Right cardiac atrium (tissue), 5 donors: ENCODE measurements at places on chromosomes 12 and 14. TPM values are rescaled to one million over a fixed set of nuclear protein-coding genes. Genes with fewer than 3 reads are reported as not detected.

GRCh38 chr12:62635649-62636048, 169.0 kb downstream of the MON2 start:
- no peak for DNase-seq

Gene PAPLN
- 8.4 TPM for total RNA-seq

Gene GALNT16
- 34.5 TPM for total RNA-seq

Gene PMCH
- total RNA-seq = not detected

Gene TAOK3
- 25.7 TPM for total RNA-seq

- peak; percentile 43 for DNase-seq
Measured at GRCh38 chr12:132475304-132476037, 14.5 kb upstream of the FBRSL1 start.

GRCh38 chr12:20474443-20474842, 106.1 kb downstream of the PDE3A start:
- no peak for DNase-seq

- no peak for DNase-seq
Measured at GRCh38 chr14:72675126-72675525, 218.8 kb downstream of the DPF3 start.

DNA sequence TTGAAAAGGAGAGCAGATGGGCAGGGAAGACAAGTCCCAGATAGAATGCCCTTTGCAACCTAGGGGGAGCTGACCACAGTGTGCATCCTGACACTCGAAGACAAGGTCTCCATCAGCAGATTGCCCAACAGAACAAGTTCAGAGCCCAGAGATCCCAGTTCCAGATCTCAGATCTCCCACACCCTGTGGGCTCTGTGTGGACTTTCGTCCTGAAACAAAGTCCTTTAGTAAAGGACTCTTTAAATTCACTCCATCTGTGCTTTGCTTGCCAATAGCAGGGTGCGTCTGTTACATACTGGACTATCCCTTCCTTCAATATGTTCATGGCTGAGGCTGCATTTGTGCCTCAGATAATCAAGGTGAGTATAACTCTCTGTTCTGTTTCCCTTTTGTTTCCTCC, 8.7 kb upstream of the C1RL start:
- DNase-seq = no peak

DNA sequence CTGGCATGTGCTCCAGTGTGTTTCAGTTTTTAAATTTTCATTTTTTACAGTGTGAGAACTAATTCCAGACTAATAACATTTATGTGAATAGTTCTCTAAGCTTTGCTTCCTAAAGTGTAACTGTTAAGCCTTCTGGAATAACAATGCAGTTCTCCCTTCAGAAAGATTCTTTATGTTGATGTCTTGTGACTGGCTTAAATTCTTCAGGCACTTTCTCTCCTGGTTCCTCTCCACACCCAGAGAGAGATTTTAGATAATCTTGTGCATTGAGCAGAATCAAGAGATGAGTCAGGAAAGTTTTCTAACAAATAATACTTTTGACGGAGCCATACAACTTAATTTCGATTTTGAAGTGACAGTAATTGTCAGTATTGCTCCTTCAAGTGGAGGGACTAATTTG, 118.5 kb downstream of the RAD51B start:
- no peak for DNase-seq

Gene SBNO1
- 28.7 TPM for total RNA-seq

DNA sequence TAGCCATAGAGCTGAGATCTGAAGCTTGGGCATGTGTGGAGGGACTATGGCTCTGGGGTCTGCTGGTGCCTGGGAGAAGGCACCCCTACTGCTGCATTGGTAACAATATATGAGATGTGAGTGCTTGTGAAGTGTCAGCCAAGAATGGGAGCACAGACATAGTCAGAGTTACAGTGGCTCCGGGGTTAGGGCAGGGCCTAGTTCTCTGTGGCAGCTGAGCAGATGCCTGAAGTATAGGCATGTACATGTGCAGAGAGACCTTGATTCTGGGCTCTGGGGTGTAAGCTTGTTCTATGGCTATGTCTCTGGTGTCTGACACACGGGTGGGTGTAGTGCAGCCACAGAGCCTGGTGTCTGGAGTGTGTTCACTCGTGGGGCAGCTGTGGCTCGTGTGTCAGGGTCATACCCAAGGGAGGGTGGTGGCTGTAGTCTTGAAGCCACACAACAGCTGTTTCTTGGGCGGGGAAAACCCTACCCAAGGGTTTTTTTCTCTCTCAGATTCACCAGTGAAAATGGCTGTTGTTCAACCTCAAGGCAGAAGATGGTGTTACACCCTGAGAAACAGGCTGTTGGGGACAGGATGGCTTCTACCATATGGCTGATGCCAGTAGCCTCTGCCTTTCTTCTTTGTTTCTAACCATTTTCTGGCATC, 11.9 kb upstream of the TCL1A start:
- no peak for DNase-seq

DNA sequence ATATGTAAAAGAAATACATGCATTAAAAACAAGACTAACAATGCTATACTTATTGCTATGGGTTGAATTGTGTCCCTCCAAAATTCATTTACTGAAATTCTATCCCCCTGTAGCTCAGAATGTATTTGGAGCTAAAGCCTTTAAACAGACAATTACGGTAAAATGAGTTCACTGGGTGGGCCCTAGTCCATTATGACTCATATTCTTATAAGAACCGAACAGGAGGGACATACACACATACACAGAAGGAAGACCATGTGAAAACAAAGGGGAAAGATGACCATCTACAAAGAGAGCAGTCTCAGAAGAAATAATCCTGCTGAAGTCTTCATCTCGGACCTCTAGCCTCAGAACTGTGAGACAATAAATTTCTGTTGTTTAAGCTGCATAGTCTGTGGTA, 77.1 kb upstream of the ANKS1B start:
- no peak for DNase-seq

DNA sequence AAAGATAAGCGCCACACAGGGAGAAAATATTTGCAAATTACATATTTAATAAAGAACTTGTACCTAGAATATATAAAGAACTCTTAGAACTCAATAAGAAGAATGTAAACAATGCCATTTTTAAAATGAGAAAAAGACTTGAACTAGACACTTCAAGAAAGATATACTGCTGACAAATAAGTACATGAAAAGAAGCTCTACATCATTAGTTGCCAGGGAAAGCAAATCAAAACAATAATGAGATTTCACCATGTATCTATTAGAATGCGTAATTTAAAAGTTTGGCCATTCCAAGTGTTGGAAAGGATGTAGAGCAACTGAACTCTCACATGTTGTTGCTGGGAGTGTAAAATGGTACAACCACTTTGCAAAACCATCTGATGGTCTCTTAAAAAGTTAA, 6.9 kb upstream of the CLEC4E start:
- DNase-seq = no peak

GRCh38 chr14:104678346-104678745, 11.1 kb upstream of the INF2 start:
- DNase-seq = peak; percentile 70

DNA sequence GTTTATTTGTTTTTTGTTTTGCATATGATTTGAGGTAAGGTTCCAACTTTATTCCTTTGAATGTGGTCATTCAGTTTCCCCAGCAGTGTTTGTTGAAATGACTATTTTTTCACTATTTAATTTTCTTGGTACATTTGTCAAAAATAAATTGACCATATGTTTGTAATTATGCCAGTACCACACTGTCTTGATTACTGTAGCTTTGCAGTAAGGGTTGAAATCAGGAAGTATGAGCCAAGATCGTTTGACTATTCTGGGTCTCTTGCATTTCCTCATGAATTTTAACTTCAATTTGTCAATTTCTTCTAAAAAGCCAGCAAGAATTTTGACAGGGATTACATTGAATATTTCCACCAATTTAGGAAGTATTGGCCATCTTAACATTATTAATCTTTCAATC, 199.3 kb upstream of the PPFIA2 start:
- DNase-seq = no peak

DNA sequence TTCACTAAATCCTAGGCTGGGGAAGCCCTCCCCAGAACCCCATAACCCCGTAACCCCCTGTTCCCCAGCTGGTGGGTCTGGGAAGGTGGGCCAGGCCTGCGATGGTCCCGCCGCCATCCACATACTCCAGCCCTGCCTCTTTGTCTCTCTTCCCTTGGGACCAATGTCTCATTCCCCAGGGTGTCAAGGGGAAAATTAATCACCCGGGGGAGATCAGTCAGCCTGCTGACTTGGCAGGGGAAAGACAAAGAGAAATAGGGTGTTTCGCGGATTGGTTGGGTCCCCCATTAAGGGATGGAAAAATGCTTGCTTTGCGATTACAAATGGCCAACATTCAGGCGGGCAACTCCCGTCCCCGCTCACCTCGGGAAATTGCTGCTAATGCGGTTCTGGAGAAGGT, 60.6 kb upstream of the LHX5 start:
- DNase-seq = no peak

DNA sequence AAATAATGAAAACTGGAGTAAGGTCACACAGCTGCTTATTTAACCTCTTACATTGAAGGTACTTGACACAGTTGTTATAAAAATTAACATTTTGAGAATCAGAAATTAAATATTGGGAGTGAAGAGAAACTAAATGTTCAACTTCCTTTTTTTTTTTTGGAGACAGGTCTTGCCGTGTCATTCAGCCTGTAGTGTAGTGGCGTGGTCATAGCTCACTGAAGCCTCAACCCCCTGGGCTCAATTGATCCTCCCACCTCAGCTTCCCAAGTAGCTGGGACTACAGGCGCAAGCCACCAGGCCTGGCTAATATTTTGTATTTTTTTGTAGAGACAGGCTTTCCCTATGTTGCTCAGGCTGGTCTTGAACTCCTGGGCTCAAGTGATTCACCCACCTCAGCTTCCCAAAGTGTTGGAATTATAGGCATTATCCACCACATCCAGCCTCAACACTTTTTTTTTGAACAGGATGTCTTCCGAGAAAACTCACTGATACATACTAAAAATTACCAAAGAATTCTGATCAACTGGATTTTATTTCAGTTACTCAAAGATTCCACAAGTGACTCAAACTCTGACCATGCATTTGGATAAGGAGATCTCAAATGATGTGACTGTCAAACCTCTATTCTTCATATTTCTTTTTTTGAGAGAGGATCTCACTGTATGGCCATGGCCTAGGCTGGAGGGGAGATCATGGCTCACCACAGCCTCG, 35.4 kb downstream of the SGPP1 start:
- no peak for DNase-seq

DNA sequence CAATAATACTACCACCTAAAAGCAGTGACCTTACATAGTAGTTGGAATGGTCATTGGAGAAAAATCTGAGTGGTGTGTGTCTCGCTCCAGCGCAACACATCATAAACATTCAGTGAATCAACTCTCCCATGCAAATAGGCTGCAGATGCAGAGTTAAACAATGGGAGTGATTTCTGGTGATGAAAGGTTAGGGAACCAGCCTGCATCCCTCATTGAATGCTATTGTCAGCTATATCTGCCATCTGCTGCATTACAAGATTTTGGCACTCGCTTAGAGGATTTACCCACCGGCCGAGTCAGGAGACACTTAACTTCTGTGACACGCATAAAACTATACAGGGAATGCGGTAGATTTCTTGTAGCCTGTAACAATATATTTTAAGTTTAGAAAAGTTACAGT, 900.9 kb downstream of the FLRT2 start:
- DNase-seq = no peak

Gene DPY19L2
- total RNA-seq = 48.1 TPM

DNA sequence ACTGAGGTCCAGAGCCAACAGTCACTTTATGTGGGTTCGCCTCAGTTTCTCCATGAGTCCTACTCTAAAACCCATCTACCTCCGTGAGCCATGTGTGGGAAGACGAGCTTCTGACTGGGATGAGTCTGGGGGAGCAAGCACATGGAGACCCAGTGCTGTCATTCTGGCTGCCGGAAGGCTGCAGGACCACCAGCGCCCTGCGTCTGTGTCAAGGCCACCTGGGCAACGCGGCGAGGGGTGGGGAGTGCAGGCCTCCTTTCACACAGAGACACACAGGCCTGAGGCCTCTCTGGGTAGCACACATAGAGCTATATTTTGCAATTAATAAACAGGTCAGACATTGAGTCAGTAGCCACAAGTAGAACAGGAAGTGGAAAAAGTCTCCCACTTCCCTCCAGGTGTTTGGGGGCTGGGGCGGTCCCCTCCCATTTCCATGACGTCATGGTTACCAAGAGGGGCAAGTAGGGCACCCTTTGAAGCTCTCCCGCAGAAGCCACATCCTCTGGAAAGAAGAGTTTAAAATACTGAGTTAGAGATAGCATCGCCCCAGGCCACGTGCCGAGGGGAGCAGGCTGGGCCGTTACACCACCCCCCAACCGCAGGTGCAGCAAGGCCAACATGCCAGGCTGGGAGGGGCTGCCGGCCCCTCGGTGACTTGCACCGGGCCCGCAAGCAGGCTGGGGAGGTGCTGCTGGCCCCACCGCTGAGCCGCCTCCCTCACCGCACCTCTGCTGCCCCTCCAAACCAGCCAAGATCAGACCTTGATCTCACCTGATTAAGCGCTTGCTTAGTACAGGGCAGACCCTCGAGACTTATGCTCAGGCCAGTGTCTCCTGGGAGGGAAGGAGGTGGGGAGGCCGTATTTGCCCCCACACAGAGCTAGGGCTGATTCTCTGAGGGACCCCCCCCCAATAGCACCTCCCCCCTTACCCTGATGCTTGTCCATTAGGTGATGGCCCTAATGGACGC, 32.7 kb downstream of the DAD1 start:
- peak; percentile 79 for DNase-seq

Gene PZP
- 0.74 TPM for total RNA-seq

Gene C14orf180
- total RNA-seq = 102 TPM

- DNase-seq = no peak
Measured at GRCh38 chr14:99067141-99067920, 204.7 kb downstream of the BCL11B start.

DNA sequence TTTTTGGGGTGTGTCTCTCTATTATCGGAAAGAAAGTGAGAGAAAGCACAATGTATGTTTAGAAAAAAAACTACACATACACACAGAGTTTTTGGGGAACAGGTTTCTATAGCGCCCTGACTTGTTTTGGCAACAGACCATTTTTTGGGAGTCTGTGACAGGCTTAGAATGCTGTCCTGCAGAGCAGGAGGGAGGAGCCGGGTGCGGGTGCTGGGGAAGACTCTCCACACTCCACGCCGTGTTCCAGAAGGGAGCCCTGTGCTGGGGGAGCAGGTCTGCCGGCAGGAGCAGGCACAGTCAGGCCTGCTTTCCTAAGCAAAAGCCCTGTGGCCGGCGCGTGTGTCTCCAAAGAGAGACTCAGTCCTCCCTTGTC, 26.5 kb downstream of the CD9 start:
- DNase-seq = peak; percentile 86

Gene CLEC1B
- not detected for total RNA-seq

DNA sequence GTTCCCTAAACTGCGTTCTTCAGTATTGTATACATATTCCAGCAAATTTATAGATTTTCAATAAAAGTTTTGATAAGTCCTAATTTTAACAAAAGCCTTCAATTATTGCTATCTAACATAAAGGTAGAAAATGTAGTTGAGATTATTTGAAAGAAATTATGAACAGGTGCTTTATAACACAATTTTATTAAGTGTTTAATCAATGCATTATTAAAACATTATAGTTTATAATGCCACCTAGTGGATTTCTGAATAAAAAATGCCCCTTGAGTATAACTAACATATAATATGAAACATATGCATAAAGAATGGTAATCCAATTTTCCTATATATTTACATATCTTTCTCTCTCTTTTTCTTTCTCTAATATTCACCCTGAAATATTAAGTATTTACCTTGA, 515.3 kb downstream of the SLC6A15 start:
- no peak for DNase-seq
